Activated T-helper 17 cell treated with anti-CD3 and anti-CD28 coated beads, Interleukin-2, amount 50 U/mL, for 72 hours (primary cell): ENCODE measurements at places on chromosomes 3 and 15. TPM values are rescaled to one million over a fixed set of nuclear protein-coding genes. Genes with fewer than 3 reads are reported as not detected.

Gene TLR9
- total RNA-seq = 0.93 TPM

GRCh38 chr15:101206176-101206591, 45.7 kb downstream of the CHSY1 start:
- peak; percentile 89 for ATAC-seq

- ATAC-seq = no peak
Measured at GRCh38 chr15:27235681-27236080, 264.7 kb downstream of the GABRG3 start.

DNA sequence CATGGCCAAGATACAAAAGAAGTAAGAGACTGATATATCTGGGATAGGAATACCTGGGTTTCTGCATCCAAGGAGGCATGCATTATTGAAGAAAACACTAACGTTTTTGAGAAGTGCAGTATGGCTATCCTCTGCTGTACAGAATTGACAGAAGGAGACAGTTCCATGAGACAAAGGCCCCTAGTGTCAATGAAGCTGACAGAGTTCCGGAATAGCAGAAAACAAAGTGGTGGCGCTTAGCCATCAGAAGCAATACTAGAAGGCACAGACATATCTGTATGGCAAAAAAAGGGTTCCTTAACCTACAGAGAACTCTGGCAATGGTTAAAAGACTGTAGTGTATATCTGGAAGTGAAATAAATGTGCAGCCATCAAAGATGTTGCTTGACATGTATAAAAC, 77.8 kb downstream of the VGLL3 start:
- ATAC-seq = no peak

DNA sequence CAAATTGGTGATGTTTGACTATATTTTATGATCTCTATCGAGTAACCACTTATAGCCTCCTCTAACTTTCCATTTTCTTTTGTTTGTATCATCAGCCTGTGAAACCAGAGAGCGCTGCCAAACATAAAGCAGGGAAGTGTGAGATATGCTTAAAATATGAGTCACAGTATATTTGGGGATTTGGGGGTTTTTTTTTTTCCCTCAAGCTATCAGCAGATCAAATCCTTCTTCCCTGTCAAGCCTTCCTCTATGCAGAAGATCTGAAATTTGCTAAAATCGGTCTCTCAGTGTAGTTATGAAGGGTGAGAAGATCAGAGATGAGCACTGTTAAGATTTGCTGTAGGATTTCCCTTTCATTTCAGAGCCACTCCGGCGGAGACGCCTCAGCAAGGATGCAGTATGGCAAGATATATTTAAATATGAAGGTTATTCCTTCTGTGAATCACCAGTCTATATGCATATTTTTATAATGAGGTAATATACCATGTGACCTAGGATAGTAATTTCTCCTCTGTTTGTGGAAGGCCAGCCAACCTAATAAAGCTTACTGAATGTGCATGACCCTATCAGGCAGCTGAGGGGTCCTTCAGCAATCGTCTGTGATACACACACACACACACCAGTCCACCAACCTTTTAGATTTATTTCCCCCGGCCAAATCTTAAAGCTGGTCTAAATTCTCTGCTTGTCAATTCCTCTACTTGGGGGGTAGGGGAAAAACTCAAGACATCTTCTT, 474.1 kb downstream of the FOXP1 start:
- peak; percentile 64 for ATAC-seq

- peak; percentile 84 for ATAC-seq
Measured at GRCh38 chr3:68986496-68987208, 26.8 kb downstream of the EOGT start.
